Activated T-helper 2 cell treated with anti-CD3 and anti-CD28 coated beads, Interferon-gamma antibody, Interleukin-2, Interleukin-4, amounts not matched to agents 10 μg/mL and 5 μg/mL and 100 μg/mL, durations not matched to agents 14 hours and 24 hours and 36 hours (primary cell): ENCODE measurements at places on chromosomes 12 and 14.

DNA sequence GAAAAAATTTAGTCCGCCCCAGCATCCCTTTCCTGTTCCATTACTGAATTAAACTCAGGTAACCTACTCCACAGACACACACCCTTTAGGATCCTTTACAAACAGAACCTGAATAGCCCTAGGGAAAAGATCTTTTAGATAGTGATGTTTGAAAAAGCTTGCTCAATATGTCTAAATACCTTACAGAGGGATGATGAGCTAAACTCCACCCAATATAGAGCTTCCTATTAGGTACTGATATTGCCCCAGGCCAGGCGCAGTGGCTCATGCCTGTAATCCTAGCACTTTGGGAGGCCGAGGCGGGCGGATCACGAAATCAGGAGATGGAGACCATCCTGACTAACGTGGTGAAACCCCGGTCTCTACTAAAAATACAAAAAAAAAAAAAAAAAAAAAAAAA lies 50.1 kb downstream of the FERMT2 start:
- no peak for DNase-seq

- no peak for DNase-seq
Measured at GRCh38 chr14:32081901-32082300, 4.8 kb downstream of the ARHGAP5 start.

DNA sequence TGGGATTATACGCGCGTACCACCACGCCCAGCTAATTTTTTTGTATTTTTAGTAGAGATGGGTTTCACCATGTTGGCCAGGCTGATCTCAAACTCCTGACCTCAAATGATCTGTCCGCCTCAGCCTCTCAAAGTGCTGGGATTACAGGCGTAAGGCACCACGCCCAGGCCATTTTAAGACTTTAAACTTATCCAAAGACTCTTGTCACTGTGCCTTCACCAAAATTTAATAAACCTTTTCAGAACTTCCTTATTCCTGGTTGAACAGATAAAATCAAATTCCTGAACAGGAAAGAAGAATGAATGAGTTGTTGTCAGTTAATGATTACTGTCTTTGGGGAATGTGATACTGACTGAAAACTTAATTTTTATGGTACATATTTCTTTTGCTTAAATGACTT lies 37.8 kb downstream of the GIT2 start:
- DNase-seq: no peak

- no peak for DNase-seq
Measured at GRCh38 chr14:54918427-54918826, 15.8 kb upstream of the GCH1 start.

- no peak for DNase-seq
Measured at GRCh38 chr12:100951756-100952155, 157.2 kb downstream of the ANO4 start.

GRCh38 chr12:50734409-50735263 lies 29.3 kb upstream of the ATF1 start:
- DNase-seq: no peak

DNA sequence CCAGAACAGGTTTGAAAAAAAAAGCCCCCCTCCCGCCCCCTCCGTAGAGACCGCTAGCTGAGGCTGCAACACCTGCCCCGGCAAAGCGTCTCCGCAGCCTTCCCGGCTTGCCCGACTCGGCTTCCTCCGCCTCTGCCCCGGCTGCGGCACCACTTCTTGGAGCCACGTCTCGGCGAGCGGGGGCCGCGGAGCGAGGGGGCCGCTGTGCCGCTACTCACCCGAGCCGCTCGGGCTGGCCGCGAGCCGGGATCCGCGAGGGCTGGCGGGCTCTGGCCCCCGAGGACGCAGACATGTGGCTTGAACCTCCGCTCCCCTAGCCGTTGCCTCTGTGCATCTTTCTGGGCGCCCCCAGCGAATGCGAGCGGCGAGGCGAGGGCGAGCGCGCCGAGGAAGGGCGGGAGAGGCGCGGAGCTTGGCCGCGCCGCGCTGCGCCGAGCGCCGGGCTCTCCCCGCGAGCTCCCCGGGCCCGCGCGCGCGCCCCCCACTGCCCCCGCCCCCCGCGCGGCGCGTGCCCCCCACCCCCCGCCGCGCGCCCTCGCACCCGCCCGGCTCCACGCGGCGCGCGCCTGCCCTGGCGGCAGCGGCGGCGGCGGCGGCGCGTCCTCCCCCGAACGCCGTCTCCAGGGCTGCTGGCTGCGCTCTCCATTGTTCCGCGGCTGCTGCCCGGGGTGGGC lies 249.5 kb downstream of the APAF1 start:
- DNase-seq: no peak

GRCh38 chr12:96211988-96212387 lies 17.8 kb downstream of the ELK3 start:
- DNase-seq: no peak

DNA sequence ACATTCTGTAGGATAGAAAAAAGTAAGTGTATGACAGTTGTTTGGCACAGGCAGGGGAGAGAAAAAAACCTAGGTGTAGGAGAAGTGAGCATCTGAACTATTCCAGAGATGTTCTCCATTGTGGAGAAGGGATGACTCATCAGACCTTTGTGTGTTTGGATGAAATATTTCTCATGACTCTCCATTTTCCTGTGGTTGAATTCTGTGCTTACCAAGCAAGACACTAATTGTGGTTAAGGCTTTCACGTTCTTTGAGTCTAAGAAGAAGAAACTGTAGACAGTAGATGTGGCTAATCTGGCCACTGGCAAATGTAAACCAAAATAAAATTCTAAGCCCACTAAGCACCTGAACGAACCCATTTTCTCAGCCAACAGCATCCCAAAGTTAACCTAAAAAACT lies 107.9 kb upstream of the GZMB start:
- DNase-seq: no peak

DNA sequence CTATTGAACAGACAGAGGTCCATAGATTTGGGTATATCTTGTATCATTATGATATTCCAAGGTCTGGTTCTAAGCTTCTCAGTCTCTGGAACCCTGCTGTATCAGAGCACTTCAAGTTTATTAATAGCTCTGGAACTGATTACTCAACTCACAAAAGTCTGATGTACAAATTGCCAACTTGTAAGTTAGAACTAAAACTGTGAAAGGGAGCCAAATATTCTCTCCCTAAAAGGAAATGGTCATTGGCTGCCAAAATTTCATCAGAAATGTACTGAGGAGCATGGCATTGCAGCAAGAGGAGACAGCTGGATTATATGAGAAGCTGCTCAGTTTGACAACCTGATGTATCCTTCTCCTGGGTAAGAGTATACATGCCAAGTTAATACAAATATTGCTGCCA lies 828.8 kb upstream of the SEL1L start:
- no peak for DNase-seq

DNA sequence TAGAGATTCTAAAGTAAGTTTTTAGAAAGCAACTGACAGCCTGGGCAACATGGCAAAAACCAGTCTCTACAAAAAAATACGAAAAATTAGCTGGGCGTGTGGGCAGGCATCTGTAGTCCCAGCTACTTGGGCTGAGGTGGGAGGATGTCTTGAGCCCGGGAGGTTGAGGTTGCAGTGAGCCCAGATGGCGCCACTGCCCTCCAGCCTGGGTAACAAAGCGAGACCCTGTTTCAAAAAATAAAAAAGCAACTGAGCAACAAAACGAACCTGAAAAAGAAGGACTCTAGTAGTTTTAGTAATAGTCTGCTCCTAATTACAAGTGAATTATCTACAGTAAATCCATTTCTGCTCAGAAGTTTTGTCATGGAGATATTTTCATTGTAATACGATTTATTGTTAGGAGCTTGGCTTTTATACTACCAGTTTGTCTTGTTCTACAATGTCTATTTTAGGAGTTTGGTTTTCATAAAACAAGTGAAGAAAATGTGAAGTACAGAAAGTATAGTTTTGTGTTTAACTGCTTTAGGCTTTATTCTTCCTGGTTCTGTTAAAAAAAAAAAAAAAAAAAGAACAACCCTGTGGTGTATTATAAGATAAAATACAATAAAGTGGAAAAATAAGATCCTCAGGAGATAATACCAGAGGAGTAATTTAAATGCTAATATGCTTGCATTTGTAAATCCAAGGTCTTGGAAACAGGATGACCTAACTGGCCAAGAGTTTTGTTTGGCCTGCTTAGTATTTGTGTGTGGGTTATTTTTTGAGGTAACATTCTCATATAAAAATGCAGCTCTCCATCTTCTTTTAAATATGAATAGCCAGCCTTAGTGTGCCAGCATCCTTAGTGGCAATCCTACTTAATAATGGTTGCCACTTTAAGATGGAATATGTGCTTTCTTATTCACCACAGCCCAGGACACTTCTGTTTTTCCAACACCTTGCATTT lies 2.8 kb downstream of the TMX1 start:
- no peak for DNase-seq

- no peak for DNase-seq
Measured at GRCh38 chr12:43291516-43291915, 260.5 kb downstream of the ADAMTS20 start.

- DNase-seq: no peak
Measured at GRCh38 chr14:85824526-85824925, 294.6 kb downstream of the FLRT2 start.

DNA sequence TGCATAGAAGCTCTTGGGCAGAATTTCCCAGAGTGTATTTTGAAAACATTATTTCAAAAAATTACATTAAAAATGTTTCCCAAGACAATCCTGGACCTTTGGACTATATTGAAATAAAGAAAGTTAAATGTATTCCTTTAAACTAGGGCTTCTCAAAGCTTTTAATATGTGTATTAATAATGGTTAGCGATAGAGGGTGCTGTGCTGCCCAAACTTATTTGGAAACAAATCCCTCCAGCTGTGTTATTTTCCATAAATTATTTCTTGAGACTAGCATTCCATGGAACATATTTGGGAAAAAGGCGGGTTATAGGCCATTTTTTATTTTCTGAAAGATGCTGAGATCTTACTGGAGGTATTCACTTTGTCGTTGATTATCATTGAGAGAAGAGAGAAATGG lies 397.8 kb upstream of the MIS18BP1 start:
- no peak for DNase-seq

DNA sequence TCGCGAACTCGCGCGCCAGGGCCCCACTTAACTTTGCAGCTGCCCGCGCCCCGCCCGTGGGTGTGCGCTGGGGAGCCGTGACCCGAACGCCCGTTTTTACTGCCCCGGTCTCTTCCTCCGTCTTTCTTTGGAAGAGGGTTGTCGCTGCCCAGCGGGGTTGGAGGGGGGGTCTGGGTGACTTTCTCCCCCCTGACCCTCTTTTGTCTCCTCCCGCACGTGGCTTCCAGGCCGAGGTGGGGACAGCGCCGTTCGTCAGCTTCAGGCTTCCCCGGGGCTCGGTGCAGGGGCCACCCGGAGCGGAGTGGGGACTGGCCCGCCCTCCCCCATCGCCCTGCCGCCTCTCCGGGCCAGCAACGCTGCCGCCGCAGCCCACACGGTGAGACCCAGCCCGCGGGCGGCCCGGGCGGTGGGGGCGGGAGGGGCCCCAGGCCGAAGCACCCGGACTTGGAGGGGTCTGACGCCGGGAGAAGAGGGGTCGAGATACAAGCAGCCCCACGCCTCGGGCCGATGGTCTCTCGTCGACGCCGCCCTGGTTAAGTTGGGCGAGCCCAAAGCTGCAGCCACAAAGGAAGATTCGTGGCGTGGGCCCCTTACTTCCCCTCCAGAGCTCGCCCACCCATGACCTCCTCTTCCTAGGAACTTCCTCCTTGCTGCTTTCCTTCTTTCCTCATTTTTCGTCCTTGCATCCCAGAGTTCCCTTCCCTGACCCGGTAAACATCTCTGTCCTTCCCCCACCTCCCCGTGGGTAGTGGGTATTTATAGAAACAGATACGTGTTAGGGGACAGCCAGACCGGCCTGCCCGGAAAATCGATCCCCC lies 1.2 kb downstream of the DYRK2 start:
- peak; percentile 15 for DNase-seq

GRCh38 chr14:92514844-92515514 lies 1.4 kb downstream of the RIN3 start:
- no peak for DNase-seq

DNA sequence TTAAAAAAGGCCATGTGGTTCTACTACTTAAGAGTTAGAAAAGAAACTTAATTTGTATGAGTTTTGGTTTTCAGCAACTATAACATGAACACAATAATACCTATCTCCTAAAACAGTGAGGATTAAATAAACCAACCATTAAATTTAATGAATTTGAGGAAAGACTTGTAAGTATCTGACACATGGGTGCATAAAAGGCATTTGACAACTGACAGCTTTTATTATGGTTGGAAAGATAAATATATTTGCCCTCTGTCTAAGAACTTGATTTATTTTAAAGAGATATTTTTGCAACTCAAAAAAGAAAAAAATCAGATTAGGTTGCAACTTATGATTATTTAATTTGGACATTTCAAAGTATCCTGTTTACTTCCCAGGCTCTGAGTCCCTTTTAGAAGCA lies 217.9 kb upstream of the EEA1 start:
- no peak for DNase-seq

GRCh38 chr12:27723212-27723611 lies 12.6 kb downstream of the MRPS35 start:
- no peak for DNase-seq

- DNase-seq: no peak
Measured at GRCh38 chr12:3542911-3543310, 51.9 kb downstream of the PRMT8 start.

GRCh38 chr14:56794557-56795283 lies 15.6 kb downstream of the OTX2 start:
- no peak for DNase-seq

DNA sequence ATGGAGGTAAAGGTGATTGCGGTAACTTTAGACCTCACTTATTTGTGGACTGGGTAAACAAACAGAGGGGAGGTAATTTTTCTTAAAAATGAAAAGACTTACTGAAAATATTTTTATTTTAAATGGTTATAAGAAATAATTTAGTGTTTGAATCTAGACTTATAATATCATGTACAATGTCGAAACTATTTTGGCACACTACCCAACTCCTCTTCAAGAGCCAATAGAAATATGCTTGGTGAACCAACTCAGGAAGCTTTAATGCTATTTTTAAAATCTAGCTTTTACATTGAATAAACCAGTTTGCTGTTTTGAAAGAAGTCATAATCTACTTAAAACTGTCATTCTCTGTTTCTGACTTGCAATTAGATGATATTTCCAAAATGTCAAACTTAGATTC lies 175.8 kb upstream of the NPAS3 start:
- DNase-seq: no peak

- no peak for DNase-seq
Measured at GRCh38 chr12:131402781-131403396, 308.0 kb upstream of the SFSWAP start.

GRCh38 chr12:111339321-111339938 lies 29.5 kb downstream of the PHETA1 start:
- DNase-seq: no peak

GRCh38 chr12:13195250-13195649 lies 1.3 kb upstream of the EMP1 start:
- DNase-seq: no peak

- DNase-seq: no peak
Measured at GRCh38 chr12:62618930-62619329, 152.3 kb downstream of the MON2 start.

DNA sequence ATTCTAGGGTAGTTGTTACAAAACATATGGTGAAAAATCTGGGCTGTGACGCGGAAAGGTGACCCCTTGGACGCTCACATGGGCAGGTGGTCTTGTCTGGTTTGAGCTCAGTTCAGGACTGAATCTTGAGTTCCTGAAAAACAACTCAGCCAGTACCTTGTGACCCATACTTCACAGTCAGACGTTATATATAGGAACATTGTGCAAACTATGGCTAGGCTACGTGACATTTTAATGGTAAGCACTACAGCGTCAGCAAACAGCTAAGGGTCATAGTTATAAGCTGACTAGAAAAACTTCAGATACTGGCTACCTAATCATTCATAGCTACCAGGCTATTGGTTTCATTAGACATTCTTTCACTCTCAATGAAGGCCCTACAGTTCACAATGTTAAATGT lies 14.8 kb upstream of the EDDM3A start:
- no peak for DNase-seq
